Stimulated activated CD4-positive, alpha-beta T cell treated with anti-CD3 and anti-CD28 coated beads, Interleukin-2, amount 100 ng/mL, for 4 hours (primary cell): ENCODE measurements at places on chromosomes 7 and 10.

- no peak for DNase-seq
Observed at GRCh38 chr7:142094861-142095260, 16.7 kb upstream of the MGAM2 start.

DNA sequence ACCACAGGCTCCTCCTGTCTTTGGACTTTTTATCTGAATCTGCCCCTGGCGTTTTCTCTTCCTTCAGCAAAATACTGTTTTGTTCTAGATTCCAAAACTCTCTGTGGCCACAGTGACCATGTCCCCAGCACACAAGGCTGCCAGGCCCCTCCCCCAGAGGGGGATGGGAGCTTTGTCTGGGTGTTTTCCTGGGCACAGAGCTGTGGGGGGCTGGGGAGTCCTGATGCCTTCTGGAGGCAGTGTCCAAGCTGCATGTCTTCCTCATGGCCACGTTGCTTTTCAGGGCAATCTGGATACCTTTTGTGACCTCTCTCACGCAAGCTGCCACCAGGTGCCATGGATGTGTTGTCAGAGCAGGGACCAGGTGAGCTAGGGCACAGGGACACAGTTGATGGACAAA lies 26.2 kb downstream of the ANTXRL start:
- no peak for DNase-seq

GRCh38 chr10:44745920-44746319 lies 165.2 kb upstream of the TMEM72 start:
- DNase-seq, result no peak

- DNase-seq, result no peak
Observed at GRCh38 chr10:128594688-128595087, 468.5 kb upstream of the MKI67 start.

- no peak for DNase-seq
Observed at GRCh38 chr10:124149189-124150042, 56.0 kb upstream of the CHST15 start.

DNA sequence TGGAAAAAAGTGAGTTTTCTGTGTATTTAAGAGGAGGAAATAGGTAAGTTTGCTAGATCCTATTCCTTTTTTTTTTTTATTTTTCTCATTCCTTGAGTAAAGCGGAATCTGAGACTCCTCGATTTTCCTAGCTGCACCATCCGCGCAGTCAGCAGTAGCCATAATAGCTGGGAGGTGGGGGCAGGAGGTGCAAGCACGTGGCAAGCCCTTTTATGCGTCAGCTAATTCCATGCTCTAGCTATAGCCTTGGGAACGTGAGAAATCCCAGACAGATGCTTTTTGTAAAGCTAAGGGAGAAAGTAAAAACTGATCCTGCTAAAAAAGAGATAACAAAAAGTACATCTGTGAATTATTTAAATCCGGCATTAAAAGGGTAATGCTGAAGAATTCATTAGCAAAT lies 33.2 kb upstream of the TPK1 start:
- no peak for DNase-seq

DNA sequence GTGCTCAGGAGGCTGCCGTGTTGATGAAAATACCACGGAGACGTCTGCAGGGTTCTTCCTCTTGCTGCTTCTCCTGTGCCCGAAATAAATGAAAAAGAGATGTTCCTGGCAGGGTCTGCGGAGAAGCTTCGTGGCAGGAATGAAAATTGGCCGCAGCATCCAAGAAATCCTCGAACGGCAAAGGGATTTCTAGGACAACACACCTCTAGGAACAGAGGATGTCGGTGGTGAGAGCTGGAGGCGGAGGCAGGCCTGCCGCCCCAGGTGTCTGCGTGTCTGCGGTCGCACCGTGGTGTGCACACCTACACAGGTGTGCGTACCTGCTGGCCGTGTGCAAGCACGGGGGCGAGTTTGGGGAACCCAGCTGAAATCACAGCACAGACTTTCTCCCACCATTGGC lies 43.4 kb downstream of the TMEM130 start:
- no peak for DNase-seq

DNA sequence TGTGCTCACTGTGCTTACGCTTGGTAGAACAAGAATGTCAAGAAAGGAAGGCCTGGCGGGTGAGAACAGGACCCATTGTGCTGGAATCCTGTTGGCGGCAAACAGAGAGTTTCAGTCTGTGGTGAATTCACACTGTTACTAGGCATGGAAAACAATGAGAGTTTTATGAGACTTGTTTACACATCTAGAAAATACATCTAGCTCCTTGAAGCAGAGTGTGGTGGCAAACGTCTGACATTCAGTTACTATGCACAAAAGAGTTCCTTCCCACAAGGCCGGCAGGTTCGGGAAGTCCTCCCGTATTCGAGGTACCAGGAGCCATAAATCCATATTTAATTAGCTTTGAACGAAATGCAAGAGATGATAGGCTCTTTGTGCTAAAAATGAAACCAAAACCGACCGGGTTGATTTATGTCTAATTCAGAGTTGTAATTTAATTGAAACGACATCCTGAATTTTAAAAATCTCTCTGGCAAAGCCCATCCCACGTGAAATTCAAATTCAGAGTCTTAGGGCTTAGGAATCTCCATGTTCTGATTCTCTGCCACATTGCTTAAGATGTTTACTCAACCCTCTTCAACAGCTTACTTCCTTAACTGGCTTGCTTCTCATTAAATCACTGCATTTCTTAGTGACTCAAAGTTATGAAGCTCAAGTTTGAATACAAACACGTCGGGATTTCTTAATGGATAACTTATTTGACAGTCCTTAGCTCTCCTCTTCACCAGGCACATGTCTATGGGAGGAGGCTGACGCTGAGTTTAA lies 299.9 kb upstream of the PITRM1 start:
- no peak for DNase-seq
